Stimulated activated CD4-positive, alpha-beta T cell treated with anti-CD3 and anti-CD28 coated beads, Interleukin-1b, Interleukin-23, amount 100 ng/mL, for 1 hour (primary cell): ENCODE measurements at places on chromosomes 11 and 22.
A peak's percentile ranks its signal among the peaks of the same experiment; 100 is the strongest.

DNA sequence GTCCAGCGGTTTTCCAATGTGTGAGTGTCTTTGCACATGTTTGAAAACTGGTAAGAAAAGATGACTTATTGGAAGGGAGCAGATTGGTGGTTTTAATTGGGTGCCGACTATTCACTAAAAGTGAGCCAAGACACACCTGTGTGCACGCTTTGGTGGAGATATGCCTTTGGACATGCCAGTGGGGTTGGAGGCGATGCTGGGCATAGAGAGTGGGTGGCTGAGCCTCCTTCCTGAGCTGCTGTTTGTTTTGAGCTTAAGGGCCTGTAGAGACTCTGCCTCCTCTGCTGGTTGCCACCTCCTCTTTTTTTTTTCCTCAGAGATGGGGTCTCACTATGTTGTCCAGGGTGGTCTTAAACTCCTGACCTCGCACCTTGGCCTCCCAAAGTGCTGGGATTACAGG lies 9.5 kb downstream of the IGHMBP2 start:
- DNase-seq, result no peak

DNA sequence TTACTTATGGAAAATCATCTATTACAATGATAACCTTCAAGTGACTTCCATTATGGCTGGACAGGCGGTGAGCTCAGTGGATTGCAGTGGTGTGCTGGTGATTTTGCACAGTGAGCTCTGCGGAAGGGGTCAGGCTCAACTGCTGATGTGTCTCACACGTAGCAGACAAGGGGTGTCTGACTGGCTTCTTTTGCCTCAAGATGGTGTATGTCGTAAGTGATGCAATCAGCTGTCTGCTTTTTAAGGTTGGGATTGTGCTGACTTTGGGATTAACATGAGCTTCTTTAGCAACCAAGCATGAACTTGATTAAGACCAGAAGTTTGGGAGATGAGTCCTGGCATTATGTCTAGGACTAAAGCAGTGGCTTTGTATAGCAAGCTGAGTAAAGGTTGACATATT lies 49.5 kb downstream of the POLD3 start:
- DNase-seq, result no peak

DNA sequence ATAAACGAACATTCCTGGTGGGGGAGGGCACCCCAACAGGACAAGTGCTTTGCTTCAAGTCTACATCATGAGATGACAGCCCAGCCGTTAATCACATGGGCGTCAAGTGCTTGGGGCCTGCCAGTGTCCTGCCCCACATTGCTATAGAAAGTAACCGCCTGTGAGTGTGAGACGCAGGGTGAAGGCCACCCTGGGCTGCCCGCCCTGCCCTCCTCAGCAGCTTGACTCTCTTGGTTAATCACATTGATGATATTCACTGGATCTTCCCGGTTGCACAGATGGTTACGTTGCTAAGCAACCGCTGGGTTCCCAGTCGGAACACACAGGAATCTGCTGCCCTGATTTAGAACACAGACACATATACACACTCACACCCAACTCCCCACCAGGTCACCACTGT lies 79.3 kb downstream of the CTTN start:
- no peak for DNase-seq

GRCh38 chr22:36247955-36248354 lies 5.0 kb upstream of the APOL1 start:
- no peak for DNase-seq

- no peak for DNase-seq
Observed at GRCh38 chr22:40385036-40385782, 14.8 kb downstream of the SGSM3 start.

DNA sequence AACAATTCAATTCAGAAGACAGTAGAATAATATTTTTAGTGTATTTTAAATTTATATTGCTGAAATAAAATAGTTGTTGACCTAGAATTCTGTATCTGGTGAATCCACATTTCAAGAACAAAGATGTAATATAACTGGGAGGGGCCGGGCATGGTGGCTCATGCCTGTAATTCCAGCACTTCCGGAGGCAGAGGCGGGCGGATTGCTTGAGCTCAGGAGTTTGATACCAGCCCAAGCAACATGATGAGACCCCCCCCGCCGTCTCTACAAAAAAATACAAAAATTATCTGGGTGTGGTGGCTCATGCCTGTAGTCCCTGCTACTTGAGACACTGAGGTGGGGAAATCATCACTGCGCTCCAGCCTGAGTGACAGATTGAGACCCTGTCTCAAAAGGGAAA lies 72.6 kb downstream of the CD82 start:
- no peak for DNase-seq

DNA sequence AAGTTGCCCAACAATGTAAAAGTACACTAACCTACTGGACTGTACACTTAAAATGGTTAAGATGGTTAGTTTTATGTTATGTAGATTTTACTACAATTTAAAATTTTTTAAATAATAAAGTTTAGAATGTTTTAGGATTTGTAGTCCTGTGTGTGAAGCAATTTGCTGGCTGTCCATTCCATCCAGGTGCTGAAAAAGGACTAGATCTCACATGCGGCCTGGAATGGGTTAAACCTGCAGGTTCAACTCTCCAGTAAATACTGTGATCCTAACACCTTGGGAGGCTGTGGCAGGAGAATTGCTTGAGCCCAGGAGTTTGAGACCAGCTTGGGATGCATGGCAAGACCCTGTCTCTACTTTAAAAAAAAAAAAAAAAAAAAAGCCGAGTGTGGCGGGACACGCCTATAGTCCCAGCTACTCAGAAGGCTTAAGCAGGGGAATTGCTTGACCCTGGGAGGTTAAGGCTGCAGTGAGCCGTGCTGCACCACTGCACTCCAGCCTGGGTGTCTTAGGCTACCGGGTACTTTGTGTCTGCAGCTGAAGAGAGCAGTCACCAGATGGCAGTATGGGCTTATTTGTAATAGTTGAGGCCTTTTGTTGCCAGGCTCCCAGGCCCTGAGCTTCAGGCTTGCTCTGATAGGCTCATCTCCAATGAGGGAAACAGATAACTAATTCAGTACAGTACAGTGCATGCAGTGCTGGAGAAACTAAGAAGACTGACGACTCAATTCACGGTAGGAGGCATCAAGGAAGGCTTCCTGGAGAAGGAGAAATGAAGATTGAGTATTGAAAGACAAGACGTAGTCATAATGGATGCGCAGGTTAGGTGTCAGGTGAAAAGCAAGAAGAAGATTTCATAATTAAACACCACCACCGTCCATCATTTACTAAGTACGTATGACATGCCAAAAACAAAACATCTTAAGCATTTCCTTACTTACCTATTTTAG lies 64.7 kb upstream of the ASPHD2 start:
- DNase-seq, result peak; percentile 12

DNA sequence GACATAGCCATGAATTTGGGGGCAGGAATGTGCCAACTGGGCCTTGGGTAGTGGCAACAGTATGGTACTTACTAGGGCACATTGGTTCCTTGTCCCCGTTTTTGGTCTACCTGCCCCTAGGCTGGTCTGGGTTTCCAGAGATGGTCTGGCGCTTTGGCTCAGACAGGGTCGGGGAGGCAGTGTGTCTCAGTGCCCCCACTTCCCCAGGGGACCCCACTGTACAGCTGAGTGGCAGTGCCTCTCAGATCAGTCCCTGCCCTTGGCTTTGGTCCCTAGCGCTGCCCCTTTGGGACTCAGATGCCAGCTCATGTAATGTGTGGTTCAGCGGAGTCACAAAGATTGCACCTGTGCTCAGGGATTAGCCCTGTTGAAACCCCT lies 3.3 kb downstream of the RIC8A start:
- no peak for DNase-seq

DNA sequence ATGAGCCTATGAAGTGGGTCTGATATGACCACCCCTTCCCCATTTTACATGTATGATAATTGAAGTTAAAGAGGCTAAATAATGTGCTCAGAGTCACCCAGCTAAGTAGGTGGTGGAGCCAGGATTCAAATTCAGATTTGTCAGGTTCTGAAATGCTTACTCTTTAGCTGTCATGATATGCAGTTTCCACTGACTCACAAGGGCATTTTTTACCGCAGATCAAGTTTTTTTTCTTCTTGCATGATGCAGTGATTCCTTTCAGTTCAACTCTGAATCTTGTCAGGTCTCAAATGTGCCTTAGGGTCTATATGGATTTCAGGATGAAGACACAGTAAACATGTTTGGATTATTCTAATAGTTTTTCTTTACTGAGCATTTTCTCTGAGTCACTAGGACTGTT lies 12.6 kb upstream of the TRIM44 start:
- DNase-seq, result no peak

- DNase-seq, result no peak
Observed at GRCh38 chr11:121807051-121807450, 309.0 kb downstream of the BLID start.

DNA sequence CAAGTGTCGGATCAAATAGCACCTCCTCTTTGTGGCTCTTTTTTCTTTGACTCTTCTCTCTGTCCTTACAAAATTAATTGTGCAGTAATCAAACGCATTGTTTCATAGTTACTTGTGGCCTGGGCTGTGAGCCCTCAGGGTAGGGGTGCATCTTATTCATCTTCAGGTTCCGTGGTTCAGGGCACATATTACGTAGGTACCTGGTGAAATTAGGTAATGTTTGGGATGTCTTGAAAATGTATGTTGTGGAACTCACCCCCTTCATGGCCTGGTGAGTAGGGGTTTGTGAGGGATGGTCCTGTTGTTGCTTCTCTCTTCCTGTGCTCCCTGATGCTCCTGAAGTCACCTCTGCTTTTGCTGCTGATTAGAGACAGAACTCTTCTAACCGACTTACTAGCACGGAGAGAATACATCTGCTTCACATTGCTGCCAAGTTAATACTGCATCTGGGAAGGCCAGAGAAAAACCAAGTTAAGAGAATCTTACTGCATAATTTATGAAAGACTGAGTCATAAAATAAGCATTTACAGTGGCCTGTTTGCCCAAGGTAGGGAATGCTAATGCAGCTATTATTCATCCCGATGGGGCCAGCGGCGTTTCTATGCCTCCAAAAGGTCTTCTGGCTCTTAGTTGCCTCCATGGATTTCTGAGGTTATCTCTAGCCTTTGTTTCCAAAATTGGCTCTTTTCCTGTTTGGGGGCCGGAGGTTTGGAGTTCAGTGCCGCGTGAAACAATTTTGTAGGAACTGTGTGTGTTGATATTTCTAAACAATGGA lies 66.9 kb downstream of the TBC1D22A start:
- no peak for DNase-seq

DNA sequence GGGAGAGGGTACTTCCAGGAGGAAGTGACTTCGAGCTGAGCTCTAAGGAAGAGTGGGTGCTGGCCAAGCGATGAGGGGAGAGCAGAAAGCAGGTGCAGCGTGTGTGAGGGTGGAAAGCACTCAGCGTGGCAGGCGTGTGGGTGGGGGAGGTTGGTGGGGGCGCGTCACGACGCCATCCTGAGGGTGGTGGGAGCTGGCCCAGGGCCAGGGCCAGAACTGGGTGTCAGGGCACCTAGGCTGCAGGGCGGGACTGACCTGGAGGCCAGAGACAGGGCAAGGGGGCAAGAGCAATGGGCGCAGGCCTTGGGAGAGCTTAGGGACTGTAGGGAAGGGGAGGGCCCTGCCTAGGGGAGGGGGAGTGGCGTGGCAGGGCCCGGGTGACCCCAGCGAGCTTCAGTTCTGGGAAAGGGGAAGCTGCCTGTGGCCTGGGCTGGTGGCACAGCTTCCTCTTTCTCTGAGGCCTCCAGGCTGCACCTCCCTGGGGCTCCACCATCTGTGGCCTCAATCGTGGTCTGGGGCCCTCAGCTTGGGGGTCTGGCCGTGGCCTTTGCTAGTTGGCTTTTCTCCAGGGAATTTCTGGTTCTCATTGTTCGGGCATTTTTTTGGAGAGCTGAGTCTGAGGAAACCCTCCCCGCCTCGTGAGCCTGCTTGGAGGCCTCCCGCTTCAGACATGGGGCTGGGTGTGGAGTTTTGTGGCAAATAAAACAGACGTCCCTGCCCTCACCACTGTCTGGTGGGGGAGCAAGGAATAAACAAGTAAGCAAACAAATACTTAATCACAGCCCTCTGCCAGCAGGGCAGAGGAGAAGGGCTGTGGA lies 8.9 kb downstream of the RELT start:
- DNase-seq, result no peak

DNA sequence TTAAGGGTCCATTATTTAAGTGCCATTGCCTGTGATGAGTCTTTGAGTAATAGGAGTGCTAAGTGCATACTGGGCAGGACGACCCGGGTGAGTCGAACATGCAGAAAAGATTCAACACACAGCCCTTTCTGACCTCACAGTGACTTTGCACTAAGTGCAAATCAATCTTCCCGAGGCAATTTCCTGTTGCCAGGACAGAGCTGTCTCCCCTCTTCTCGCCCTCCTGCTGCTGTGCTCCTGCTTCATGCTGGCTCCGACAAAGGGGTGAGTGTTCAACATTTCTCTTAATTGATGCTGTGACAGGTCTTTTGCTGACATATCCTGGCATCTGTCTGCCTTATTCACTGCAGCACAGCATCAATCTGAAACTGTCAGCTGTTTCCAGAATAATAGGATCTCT lies 42.0 kb downstream of the MCHR1 start:
- no peak for DNase-seq

- DNase-seq, result no peak
Observed at GRCh38 chr11:37770145-37770544, 1172.1 kb upstream of the RAG2 start.

DNA sequence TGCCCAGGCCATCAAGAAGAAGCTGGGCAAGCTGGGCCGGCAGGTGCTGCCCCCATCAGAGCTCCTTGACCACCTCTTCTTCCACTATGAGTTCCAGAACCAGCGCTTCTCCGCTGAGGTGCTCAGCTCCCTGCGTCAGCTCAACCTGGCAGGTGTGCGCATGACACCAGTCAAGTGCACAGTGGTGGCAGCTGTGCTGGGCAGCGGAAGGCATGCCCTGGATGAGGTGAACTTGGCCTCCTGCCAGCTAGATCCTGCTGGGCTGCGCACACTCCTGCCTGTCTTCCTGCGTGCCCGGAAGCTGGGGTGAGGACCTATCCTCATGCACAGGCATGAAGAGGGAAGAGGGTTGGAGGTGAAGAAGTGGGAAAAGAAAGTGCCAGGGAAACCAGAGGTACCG lies 5.3 kb upstream of the NHERF4 start:
- no peak for DNase-seq

DNA sequence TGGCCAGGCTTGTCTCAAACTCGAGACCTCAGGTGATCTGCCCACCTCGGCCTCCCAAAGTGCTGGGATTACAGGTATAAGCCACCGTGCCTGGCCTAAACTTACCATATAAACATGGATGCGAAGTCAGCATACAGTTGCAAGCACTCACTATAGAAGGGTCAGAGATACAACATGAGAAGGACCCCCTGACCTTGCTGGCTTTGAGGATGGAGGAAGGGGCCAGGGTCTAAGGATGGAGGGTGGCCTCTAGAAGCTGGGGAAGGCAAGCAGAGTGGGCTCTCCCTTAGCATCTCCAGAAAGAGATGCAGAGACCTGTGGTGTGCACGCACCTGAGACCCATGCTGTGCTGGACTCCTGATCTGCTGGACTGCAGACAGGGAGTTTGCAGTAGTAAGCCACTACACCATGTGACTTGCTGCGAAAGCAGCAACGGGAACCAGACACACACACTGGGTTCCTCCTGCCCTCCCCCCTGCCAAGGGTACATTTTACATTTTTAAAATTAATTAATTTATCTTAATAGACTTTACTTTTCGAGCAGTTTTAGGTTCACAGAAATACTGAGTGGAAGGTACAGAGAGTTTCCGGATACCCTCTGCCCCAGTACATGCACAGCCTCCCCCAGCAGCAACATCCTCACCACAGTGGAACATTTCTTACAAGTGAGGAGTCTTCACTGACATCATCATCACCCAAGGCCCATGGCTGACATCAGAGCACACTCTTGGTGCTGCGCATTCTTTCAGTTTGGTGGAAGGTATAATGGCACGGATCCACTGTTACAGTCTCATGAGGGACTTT lies 170.1 kb upstream of the B3GAT1 start:
- DNase-seq, result no peak

GRCh38 chr11:64652586-64653387 lies 61.8 kb downstream of the SLC22A12 start:
- DNase-seq, result peak; percentile 74
